ENCODE measurements at places on chromosomes 13 and 19.

DNA sequence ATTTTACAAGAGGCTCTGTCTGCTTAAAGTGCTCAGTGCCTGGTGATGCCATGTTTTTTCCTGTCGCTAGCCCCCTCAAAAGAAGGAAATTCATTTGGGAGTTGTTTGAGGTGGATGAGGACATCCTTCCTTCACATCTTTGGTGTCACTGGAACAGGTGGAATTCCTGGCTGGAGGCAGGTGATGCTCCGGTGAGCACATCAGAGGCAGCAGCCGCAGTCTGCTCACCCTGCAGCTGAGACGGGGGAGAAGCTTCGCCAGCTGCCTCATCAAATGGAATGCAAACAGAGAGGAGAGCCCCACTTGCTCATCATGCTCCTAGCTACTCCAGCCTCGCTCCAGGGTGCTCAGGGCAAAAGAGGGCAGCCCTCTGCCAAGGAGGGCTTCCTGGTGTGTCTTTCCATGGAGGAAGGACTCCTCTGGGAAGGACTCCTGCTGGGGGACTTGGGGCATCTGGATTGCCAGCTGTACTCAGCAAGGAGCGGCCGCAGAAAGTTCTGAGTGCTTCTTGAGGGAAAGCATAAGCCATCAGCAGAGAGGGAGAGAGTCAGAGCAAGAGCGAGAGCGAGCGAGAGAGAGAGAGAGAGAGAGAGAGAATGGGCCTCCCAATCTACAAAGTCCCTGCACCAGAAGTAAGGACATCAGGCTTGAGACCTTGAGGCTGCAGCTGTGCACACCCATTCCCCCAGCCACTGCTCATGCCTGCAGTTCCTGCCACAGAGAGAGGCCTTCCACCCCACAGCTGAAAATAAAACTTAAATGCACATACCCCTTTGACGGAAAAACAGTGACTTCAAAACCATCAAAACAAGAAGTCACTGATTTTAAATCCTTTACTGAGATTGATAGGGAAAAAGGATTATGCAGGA lies 74.3 kb upstream of the UBL3 start:
- DNase-seq, result no peak

DNA sequence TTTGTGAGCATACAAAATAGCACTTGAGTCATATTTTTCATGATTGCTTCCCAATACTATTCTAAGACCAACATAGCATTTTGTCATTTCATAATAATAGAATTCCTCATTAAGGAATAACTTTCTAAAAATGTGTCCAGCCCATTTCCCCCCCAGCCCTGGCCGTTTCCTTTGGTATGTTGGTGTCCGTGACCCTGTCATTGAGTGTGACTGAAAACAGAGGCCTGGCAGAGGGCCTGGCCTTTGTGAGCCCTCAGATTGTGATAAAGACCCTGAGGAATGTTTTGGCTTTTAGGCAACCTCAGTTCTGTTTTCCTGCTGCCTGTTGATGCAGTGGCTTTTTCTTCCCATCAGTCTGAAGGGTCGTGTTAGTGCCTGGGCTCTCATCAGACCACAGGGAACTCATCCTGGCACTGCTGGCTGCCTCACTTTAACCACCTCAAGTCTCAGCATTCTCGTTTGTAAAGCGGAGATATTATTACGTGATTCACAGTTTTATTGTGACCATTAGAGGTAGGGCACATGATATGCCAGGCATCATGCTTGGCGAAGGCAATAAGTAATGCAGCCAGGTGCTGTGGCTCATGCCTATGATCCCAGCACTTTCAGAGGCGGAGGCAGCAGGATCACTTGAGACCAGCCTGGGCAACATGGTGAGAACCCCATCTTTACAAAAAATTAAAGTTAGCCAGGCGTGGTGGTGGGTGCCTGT lies 13.8 kb downstream of the SPINT2 start:
- no peak for DNase-seq

DNA sequence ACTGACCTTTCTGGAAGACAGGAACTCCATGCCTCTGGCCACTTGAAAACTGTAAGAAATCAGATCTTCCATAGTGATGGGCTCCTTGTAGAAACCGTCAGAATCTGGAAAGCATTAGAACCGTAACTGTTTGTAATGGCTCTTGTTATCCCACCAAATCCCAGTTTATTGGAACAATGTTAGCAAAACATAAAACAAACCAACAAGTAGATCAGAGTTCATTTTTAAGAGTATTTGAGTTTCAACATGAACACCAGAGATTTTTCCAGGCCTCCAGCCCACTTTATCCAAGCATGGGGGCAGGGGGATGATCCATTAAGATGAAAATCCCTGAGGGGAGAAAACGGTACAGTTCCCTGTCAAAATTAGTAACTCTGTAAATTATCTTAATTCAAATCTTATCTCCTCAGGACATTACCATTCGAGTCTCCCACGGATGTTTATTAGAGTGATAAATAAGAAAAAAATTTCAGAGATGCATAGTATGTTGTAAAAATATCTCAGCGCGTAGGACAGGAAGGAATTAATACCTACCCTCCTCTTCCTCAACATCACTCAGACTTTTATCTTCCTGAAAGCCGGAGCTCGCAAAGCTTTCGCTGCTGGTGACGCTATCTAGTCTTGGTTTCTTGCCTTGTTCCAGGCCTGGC lies 172.5 kb downstream of the FLT1 start:
- DNase-seq, result no peak

DNA sequence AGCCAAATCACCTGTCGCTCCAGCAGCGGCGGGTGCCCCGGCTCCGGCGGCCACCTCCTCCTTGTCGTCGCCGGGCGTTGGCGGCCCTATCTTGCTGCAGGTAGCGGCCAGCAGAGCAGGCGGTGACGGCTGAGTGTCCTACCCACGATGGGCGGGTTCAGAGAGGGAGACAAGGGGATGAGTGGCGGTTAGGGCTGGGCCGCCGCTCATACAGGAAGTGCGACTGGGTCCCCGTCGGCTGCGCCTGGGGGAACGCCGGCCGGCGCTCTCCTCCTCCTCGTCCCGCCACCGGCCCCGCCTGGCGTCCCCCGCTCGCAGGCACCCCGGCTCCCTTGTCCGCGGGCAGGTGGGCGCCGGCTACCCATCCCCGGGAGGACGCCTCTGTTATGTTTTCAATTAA lies 1692.0 kb downstream of the SLITRK5 start:
- DNase-seq, result no peak

GRCh38 chr13:77533875-77534788 lies 1.4 kb upstream of the SCEL start:
- no peak for DNase-seq

GRCh38 chr13:59776924-59777690 lies 386.6 kb downstream of the DIAPH3 start:
- no peak for DNase-seq

DNA sequence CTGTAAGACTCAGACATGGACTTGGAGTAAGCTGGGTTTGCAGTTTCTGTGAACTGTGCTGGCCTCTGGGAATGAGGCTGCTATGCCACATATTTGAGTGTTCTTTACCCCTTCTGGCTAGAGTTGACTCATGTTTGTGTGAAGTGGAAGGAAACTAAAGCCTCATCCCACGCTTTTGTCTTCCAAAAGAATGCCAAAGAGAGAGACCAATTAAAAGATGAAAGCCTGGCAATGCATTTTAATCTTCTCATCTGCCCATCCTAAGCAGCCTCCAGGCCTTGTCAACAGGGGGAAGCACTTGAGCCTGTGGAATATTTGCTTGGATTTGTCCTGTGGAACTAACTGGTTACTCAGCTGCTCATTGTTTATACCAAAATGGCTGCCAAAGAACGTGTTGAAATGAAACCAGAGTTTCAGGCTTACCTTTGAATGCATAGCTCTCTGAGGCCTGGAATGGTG lies 49.1 kb downstream of the LMO7 start:
- no peak for DNase-seq

DNA sequence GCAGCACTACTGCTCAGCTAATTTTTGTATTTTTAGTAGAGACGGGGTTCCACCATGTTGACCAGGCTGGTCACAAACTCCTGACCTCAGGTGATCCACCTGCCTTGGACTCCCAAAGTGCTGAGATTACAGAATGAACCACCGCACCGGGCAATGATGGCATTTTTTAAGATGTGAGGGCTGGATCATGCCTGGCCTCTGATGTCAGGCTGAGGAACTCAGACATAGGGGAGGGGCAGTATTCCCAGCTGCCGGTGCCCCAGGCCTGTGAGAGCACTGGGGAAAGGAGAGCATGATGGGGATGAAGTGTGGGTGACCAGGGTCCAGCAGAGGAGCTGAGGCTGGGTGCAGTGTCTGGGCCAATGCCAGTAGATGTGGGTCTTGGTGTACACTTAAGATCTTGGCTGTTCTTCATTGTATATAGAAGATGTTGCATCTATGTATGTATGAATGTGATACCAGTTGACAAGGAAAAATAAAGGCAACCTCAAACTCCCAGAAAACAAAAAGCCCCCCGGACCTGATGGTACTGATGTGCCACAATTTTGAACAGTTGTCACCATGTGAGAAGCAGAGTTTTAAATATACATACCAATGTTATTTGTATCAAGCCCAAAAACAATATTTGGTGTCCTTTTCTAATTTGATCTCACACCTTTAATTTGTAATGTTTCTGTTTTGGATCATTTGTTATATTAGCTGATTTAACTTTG lies 3.4 kb upstream of the PLVAP start:
- no peak for DNase-seq

DNA sequence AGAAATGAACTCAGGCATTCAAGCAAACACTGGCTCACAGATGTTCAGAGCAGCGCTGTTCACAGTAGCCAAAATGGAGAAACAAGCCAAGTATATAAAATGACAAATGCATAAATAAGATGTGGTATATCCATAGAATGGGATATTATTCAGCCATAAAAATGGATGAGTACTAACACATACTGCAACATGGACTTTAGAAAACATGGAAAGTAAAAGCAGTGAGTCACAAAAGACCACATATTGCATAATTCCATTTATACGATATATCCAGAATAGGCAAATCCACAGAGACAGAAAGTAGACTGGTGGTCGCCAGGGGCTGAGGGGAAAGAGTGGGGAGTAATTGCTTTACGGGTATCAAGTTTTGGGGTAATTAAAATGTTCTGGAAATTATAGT lies 6.6 kb downstream of the ZNF837 start:
- DNase-seq, result no peak

Data from stimulated activated CD4-positive, alpha-beta T cell treated with anti-CD3 and anti-CD28 coated beads, Interleukin-1b, Interleukin-23, amount 100 ng/mL, for 1 hour (primary cell).